ENCODE measurements at places on chromosomes 5 and 9.

- DNase-seq, result no peak
Observed at GRCh38 chr5:179767496-179768100, 26.2 kb upstream of the LTC4S start.

DNA sequence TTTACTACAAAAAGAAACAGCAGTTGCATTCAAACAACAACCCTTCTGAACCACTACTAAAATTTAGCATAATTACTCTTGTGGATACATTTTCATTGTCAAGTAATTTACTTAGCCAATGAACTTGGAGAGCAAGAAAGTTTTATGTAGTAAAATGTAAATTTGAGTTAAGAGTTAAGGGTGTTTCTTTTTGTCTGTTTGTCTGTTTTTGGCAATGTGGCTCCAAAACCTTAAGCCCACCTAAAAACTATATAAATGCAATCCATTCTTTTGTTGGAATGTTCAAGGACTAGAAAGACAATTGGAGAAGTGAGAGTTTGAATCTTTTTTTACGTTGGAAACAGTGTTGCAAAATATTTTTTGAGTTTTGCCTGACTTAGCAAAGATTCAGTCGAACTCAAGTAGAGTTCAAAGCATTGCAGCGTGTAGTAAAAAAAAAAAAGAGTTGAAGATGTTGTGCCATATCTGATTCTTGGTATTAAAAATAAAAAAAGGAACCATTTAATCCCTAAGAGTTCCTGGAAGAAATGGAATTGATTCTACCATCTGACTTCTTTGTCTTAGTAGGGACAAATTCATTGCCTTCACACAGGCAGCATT lies 867 bp downstream of the SYK start:
- DNase-seq, result no peak

DNA sequence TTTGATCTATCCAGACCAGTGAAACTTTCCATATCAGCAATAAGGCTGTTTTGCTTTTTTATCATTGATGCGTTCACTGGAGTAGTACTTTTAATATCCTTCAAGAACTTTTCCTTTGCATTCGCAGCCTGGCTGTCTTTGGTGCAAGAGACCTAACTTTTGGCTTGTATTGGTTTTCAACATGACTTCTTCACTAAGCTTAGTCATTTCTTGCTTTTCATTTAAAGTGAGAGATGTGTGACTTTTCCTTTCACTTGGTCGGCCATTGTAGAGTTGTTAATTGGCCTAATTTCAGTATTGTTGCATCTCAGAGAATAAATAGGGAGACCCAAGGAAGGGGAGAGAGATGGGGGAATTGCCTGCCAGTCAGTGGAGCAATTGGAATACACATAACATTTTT lies 26.4 kb upstream of the CMYA5 start:
- DNase-seq, result no peak

GRCh38 chr5:73307645-73308355 lies 134.8 kb downstream of the TMEM174 start:
- no peak for DNase-seq

GRCh38 chr5:76500633-76501393 lies 97.7 kb downstream of the IQGAP2 start:
- peak; percentile 43 for DNase-seq

- DNase-seq, result peak; percentile 60
Observed at GRCh38 chr9:132114102-132114707, 34.5 kb upstream of the MED27 start.

DNA sequence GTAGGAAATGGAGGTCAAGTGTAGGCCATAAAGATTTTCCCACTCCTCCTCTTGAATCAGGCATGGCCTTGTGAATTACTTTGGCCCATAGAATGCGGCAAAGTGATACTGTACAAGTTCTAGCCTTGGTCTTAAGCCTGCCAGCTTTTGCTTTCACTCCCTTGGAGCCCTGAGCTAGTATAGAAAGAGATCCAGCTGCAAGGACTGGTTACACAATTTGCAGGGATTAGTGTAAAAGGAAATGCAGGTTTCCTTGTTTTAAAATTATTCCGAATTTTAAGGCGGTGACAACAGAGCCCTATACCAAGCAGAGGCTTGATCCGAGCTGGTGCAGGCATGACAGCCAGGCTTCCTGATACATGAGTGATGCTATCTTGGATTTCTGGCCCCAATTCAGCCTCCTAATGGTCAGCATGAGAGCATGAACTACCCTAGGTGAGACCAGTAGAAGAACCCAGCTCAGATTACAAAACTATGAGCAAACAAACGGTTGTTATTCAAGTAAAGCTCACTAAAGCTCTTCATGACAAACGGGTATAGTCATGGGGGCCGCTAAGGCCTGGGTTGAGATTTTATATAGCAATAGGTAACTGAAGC lies 257.9 kb downstream of the DOCK8 start:
- DNase-seq, result no peak

GRCh38 chr9:82223442-82223841 lies 234.9 kb downstream of the SPATA31D1 start:
- peak; percentile 60 for DNase-seq

GRCh38 chr9:134127065-134127580 lies 8.8 kb upstream of the WDR5 start:
- no peak for DNase-seq
